WERI-Rb-1 (cell line): ENCODE measurements at places on chromosomes 5 and 9.

GRCh38 chr9:21392270-21392669, 7.1 kb upstream of the IFNA2 start:
- DNase-seq, result peak; percentile 18

DNA sequence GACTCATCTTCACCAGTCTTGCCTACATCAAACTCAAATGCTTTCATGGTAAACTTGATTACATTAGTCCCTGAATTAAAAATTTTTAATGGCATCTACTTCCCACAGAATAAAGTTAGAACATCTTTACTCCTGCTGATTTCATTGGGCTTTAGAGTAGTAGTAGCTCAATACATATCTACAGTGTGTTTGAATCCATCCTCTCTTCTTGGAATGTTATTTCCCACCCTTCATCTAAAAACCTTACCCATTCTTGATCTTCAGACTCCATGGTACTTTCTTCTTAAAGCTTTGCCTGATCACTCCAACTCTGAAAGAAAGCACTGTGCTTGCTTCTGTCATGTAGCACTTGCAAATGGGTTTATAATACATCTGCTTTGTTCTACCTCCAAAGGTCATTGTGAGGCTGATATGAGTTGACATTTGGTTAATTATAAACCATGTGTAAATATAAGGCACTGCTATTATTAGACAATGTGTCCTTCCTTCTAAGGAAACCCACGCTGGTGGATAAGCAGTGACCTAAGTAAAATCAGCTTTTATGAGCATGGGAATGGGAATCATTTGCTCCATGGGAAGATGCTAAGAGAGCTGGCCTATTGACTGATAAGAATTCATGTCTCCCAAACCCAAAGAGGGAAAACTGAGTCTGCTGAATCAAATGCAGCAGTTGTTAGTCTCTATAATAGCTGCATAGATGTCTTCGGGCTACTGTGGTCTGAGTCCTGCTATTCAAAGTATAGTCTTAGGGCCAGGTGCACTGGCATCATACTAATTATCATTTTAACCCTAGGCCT, 7.5 kb upstream of the PRLR start:
- no peak for DNase-seq

DNA sequence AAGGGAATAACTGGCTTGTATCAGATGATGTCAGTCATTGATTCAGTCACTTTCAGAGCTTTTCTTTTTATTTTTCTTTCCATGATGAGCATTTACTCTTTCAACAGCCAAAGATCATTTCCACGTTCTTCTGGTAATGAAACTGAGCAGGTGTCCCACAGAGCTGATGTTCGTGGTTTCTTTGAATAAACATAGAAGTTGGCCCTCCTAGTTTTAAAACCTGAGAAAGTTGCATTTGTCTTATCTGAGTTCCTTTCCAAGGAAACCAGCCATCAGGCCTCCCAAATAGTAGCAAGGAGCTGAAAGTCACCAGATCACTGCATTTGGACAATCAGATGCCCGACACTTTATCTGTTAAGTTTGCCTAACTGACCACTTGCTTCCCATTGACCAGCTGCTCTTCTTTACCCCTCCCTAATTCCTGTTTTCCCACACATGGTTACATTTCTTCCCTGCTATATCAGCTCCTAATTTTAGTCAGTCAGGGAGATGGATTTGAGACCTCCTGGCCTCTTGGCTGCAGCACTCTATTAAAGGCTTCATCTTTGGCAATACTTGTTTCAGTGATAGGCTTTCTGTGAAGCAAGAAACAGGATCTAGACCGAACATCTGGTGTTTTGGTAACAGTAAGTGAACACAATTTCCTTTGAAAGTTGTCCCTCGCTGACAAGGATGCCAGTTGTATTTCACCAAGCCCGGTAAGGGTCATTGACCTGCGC, 420.8 kb downstream of the CHSY3 start:
- no peak for DNase-seq

DNA sequence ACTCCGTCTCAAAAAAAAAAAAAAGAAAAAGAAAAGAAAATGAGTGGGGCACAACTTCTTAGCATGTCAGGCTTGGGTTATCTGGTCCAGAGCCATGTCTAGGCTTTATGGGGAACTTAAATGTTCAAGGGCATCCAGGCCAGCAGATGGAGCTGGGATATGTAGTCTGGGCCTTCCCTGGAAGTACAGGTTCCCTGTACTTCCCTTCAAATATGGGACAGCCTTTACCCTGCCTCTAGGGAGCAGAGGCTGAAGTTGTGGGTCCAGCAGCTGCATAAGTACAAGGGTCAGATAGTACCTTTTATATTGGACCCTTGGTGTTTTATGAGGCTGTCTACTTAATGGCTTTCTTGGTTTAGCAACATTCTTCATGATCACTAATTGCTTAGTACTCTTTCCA, 42.1 kb downstream of the FAF2 start:
- no peak for DNase-seq

GRCh38 chr5:154723740-154724505, 31.3 kb upstream of the LARP1 start:
- no peak for DNase-seq

DNA sequence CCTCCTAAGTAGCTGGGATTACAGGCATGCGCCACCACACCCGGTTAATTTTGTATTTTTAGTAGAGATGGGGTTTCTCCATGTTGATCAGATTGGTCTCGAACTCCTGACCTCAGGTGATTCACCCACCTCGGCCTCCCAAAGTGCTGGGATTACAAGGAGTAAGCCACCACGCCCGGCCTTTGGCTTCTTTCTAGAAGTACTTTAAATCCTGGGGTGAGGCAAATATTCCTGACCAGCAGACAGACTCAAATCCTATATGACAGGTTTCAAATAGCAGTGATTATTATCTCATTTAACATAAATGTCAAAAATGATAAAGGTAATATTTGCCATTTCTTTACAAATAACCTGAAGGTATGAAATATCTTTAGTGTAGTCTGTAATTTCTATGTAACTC, 35.6 kb downstream of the ABHD17B start:
- DNase-seq, result no peak

DNA sequence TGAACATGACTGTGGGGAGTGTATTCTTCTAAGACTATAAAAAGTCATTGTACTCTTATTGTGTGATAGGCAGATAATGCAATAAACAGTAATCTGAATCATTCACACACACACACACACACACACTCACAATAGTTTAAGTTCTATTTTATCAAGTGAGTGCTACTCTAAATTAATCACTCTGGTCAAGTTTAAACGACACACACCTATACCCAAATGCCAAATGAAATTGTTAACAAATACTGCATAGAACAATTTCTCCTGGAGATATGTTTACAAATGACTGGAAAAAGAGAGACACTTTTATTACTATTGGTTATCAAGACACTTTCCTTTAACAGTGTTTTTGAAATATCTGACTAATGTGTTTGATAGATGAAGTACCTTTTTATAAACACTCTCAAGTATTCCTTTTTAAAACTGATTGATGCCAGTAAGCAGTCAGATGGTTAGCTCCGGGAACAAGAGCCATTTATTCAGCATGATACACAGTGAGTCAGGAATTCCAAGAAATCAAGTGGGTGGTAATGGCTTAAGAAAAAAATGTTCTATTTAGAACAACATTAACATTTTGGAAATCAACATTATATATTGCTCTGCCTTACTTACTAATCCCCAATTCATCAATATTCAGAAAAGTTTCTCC, 521.6 kb upstream of the ST8SIA4 start:
- no peak for DNase-seq

GRCh38 chr5:131379723-131380122, 115.9 kb downstream of the CDC42SE2 start:
- no peak for DNase-seq

- no peak for DNase-seq
Observed at GRCh38 chr5:56858777-56859442, 43.6 kb downstream of the MAP3K1 start.

- DNase-seq, result no peak
Observed at GRCh38 chr5:90055831-90056328, 353.7 kb downstream of the CETN3 start.

- DNase-seq, result no peak
Observed at GRCh38 chr5:36373527-36374086, 71.9 kb upstream of the RANBP3L start.

DNA sequence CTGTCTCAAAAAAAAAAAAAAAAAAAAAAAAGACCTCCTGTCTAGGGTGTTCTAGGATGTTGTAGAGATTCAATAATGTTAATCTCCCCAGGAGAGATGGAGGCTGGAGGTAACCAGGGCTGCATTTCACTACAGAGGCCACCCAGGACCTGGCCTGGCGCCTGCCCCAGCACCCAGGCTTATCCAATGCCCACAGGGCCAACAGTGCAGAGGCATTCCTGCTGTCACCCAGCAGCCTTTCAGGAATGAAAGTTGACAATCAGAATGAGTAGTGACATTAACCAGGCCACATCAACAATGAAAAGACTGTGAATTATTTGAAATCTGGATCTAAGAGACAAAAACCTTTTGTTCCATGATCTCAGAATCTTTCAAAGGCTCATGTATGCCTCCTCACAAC, 36.2 kb upstream of the GABRP start:
- no peak for DNase-seq

- no peak for DNase-seq
Observed at GRCh38 chr5:50855001-50855400, 188.6 kb downstream of the PARP8 start.

- DNase-seq, result no peak
Observed at GRCh38 chr9:15293804-15294316, 13.2 kb downstream of the TTC39B start.

- DNase-seq, result no peak
Observed at GRCh38 chr5:91642581-91642980, 259.5 kb upstream of the ARRDC3 start.

- DNase-seq, result no peak
Observed at GRCh38 chr9:89359751-89360261, 41.5 kb downstream of the SECISBP2 start.
